ENCODE measurements at places on chromosomes 1 and 21.

DNA sequence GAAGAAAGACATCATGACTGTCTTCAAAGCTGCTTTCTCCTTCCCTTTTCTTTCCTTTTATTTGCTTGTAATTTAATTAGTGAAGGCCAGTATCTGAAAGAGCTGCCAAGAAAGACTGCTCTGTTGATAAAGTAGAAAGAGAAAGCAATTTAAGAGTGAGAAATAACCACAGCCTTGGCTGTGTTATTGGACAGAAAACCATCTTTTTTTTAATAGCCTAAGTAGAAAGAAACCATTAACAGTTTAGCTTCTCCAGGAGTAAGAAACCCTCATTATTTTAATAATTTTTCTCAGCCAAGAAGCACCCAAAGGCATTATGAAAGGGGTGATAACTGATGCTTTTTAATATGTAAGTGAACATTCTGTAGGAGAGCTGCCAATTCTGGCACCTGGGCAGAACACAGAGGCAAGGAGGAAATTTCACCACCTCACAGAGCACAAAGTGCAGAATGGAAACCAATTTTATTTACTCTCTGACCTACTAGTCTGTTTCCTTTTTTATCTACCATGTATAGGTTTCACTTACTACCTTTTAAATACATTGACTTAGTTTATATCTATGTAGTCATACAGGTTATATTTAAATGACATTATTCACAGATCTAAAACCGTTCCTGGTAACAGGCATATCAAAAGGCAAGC, 703.2 kb downstream of the MRPL39 start:
- no peak for DNase-seq

DNA sequence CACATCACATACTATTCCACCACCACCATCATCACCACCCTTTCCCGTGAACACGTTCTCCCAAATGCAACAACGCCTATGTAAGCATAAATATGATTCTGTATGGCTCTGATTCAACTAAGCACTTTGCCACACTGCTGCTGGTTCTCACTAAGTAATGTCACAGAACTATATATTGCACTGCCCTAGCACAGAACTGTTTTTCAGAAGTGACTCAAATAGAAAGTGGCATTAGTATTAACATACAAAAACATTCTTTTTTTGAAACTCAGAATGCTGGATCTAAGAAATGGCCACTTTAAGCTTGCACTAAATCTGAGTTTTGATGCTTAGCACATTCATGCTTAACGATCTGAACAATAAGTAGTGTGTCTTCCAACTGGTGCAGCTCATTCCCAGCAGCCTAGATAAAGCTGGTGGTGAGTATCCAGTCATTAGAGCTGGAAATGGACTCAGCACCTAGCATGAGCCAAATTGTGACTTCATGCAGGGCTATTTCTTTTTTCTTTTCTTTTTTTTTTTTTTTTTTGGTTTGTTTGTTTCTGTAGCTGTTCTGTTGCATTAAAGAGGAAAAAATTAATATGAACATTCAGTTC, 46.2 kb upstream of the ZC3H11B start:
- no peak for DNase-seq

- DNase-seq: peak; percentile 23
Observed at GRCh38 chr21:21051109-21052055, 53.2 kb downstream of the NCAM2 start.

DNA sequence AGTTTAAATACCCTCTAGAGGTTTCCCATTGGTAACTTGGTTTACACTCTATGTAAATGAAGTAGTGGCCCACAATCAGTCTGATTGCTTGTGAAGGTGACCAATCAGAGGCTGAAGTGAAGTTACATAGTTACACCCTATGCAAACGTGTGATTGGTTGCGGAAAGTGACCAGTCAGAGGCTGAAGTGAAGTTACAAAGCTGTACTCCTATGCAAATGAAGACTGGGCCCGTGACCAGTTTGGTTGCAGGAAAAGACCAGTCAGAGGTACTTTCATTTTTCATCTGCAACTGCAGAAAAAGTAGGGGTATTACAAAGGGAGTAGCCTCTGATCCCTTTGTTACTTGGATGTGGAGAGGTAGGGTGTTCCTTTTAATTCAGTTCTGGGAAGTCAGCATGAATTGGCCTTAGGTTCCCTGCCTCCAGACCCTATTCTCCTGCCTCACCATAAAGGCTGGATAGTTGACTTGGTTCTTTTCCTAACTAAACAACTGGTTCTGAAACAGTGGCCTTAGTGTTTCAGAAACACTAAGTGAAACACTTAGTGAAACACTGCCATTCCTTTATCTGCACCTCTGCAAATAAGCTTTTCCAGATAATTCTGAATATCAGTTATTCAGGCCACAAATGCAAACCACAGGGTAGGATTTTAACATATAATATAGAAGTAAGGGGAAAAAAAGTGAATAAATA, 39.3 kb downstream of the MAGI3 start:
- DNase-seq: no peak

- no peak for DNase-seq
Observed at GRCh38 chr1:201560328-201561194, 21.6 kb downstream of the NAV1 start.

- DNase-seq: no peak
Observed at GRCh38 chr1:223319905-223320580, 43.9 kb downstream of the SUSD4 start.

- no peak for DNase-seq
Observed at GRCh38 chr1:196437671-196438070, 170.6 kb downstream of the KCNT2 start.

DNA sequence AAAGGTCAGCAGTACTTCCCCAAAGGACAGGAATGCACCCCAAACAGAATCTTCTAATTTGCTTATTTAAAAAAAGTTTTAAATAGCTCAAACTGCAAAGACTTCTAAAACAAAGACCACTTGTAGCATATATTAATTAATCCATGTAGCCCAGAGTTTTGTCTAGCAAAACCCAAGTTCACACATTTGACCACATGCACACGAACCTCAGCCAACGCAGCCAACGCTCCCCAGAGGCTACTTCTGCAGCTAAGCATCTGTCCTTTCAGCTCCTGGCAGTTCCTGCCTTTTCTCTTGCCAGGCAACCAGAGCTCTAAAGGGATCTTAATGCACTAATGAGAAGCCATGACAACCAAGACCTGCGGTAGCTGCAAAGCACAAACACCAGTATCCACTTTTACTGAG, 89.6 kb downstream of the RERE start:
- DNase-seq: no peak

DNA sequence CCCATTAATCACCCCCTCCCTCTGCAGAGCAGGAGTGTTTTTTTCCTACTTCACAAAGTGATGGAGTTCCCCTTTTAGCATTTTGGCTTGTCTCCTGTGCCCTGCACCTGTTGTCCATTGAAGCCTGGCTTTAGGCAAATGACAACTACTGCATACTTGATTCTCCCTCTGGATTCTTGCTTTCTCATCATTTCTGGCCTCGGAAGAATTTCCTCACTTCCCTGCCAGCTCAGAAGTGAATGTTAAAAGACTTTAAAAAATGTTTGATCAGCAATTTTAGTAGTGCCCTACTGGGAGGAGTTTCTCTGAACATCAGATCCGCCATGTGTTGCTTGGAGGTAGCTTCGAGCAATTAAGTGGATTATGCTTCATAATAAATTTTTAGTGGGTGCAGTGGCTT, 28.1 kb downstream of the RCOR3 start:
- no peak for DNase-seq

DNA sequence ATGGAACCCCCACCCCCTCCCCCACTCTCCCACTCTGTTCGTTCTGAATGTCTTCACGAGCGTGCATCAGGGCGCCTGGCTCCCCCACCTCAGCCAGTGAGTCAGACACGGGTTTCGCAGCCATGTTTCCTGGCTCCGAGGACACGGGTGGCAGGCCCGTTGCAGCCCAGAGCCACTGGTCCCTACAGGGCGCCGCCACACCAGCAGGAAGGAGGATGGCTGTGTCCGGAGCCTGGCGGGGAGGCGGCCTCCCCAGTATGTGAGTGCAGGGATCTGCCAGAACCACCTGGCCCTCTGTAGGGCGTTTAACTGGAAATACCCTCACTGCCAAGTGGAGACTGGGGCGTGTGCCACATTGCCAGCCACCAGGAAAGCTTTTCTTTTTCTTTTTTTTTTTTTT, 18.5 kb downstream of the CSTB start:
- DNase-seq: no peak

DNA sequence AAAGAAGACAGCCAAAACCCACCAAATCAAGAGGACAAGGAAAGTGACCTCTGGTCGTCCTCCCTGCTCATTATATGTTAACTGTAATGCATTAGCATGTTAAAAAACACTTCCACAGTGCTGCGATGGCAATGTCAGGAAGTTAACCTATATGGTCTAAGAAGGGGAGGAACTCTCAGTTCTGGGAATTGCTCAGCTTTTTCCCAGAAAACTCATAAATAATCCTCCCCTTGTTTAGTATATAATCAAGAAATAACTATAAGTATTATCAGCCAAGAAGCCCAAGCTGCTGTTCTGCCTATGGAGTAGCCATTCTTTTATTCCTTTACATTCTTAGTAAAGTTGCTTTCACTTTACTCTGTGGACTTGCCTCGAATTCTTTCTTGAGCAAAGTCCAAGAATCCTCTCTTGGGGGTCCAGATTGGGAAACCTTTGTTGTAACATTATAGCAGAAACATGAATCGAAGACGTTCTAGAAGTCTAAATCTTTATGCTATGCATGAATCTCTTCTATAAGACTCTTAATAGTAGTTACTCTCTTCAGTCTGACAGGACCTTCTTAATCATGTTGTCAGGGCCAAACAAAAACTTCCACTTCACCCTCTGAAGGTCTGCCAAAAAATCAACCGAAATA, 110.0 kb upstream of the VANGL1 start:
- DNase-seq: no peak

DNA sequence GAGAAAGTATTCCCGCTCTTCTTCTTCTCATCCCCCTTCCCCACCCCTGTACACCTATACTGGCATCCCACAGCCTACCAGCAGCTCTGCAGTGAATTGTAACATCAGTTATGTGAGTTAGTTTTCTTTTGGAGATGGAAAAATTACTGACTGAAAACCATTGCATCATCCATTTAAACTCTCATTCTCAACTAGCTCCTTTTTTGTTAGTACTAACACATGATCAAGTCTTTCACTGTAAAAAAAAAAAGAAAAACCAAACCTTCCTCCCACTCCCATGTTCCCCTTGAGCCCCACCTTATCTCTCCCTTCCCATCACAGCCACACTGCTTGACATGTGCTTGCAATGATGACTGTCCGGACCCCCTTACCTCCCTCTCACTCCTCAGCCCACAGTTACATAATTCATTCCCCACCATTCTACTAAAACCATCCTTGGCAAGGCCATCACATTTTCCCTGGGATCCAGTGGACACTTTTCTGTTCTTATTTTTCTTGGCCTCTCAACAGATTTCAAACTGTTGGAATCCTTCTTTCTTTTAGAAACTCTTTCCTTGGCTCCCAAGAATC, 23.2 kb upstream of the RAVER2 start:
- no peak for DNase-seq

DNA sequence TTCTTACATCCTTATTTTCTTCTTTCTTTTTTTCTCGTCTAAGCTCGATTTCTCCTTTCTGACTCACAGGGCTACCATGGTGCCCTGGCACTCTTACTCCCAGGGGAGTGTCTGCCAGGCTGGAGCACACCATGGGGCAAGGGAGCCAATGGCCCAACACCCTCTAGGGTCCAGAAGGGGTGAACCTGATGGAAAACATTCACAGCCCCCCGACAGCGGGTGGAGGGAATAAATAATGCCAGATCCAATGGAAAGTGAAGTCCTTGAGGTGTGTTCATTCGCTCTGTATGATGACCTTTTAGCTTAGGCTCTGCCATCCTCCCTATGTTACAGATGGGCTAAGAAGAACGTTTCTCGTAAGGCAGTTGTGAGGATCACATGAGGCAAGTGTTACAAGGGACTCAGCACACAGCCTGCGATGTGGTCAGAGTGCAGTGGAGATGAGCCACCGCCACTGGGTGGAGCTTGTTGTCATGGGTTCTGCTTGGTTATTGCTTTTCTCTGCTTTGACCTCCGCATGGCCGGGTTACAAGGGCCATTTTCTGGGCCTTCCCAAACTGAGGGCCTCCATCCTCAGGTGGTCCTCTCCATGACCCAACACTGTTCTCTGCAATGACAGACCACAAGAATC, 3.5 kb upstream of the FCMR start:
- DNase-seq: peak; percentile 53

Measured in KBM-7 (cell line).